DMS79 treated with DMSO at 0.1 percent for 48 hours (cell line): ENCODE measurements at places on chromosomes 13 and 19.
A peak's percentile ranks its signal among the peaks of the same experiment; 100 is the strongest.

GRCh38 chr19:51489113-51489512, 10.8 kb downstream of the CEACAM18 start:
- DNase-seq, result no peak

DNA sequence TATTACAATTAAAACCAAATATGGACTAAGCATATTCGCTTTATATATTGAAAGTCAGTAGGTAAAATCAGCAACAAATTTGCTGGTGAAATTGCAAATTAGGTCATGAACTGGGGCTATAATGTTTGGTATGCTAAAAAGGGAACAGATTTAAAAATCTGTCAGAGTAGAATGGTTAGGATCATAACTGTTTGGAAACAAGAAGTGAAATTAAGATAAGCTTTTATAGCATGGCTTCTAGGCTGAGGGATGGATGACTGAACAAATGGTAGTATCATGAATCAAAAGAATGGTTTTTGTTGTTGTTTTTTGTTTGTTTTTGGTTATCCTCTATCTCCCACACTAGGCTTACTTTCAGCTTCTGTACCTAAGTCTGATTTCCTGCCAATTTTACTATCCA, 1090.4 kb downstream of the PCDH9 start:
- no peak for DNase-seq

- DNase-seq, result peak; percentile 35
These were observed 15.2 kb upstream of the SUPT20H start for GRCh38 chr13:37074703-37075102.

- no peak for DNase-seq
These were observed 38.2 kb upstream of the C1QTNF9 start for GRCh38 chr13:24271231-24271600.

DNA sequence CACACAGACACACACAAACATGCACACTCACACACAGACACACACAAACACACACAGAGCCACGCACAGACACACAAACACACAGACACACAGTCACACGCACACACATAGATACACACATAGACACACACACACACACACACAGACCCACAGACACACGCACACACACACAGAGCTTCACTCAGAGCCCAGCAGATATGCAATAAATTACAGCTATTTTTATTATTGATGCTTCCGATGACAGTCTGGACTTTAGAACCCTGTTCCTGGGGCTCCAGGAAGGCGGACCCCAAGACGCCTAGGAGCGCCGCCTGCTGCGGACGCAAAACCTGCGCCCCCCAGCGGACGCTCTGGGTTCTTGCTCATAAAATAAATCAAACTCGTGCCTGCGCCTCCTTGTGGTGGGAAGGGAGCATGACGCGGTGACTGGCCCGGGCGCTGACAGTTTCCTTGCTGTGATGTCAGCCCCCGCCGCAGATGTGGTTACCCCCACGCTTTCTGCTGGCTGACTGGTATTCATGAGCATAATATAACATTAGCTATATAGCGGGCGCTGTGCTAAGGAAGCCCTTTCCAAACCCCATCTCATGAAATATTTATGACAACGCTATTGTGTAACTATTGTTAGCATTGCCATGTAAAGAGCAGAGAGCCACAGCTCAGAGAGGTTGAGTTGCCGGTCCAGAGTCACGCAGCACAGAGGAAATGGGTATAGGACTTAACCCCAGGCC, 64.4 kb upstream of the TM9SF2 start:
- DNase-seq, result no peak

DNA sequence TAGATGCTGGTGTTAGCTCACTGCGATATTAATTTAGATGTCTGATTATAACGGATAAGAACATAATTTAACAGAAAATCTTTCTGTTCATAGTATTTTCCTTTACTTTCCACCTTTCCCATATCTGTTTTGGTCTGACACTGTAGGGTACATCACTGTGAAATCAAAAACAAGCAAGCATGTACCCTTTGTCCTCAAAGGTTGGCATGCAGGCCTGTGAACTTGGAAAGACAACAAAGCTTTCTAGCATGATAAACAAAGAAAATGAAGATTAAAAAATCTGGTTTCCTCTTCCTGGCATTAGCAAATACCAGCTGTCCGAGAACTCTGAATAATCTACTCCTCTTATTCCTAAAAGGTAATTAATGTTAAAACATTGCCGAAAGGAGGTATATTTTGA, 31.6 kb downstream of the THSD1 start:
- no peak for DNase-seq

DNA sequence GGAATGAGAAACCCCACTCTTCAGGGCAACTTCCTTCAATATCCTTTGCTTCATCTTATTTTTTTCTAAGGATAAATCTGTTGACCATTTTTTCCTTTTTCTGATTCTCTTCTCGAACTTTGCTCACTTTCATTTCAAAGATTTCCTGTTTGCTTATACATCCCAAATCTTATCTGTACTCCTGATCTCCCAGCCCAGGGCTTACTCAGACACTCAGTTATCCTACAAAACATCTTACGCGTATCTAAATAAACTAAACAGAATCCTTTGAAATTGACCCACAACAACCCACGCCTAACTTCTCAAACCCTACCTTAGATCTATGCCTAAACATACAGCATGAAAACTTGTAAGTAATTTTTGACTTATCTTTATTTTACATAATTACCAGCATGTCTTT, 179.2 kb downstream of the ABCC4 start:
- DNase-seq, result no peak

DNA sequence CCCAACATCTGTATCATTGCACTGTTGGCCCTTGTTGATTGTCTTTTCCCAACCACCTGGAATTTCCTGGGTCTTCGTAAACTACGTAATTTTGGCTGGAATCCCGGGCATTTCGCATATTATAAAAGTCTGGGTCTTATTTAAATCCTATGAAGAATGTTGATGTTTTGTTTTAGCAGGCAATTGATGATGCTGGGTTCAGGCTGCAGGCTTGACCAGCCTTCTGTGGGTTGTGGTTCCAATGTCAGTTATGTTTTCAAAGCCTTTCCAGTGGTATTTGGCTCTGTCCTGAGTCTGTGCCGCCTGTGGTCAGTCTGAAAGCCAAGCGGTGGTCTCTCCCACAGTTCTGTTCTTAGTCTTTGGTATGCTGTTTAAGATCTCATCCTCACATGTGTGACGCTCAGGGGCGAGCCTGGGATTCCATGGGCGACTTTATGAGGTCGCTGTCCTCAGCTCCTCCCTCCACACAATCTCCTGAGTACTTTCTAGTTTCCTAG, 12.4 kb downstream of the SLC35E1 start:
- no peak for DNase-seq

- peak; percentile 84 for DNase-seq
These were observed 6.3 kb downstream of the PGLYRP1 start for GRCh38 chr19:46016426-46017094.

GRCh38 chr19:31611046-31611877, 262.0 kb upstream of the TSHZ3 start:
- no peak for DNase-seq

DNA sequence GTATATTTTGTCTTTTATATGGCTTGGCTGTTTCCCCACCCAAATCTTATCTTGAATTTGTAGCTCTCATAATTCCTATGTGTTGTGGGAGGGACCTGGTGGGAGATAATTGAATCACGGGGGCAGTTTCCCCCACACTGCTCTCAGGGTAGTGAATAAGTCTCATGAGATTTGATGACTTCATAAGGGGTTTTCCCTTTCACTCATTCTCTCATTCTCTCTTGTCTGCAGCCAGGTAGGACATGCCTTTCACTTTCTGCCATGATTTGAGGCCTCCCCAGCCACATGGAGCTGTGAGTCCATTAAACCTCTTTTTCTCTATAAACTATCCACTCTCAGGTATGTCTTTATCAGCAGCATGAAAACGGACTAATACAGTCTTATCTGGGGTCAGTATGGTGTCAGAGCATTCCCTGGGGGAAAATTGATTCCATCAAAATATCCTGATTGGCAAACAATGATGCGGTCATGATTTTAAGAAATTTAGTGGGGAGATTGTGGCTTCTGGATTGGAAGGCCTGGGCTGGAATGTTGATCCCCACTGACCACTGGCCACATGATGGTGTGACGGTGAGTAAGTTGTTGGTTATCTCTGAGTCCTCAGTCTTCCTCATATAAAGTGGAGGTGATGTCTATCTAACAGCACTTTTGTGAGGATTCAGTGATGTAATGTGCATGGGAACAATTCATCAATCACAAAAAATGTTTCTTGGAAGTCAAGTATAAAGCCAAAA, 27.5 kb upstream of the ANKRD10 start:
- no peak for DNase-seq

DNA sequence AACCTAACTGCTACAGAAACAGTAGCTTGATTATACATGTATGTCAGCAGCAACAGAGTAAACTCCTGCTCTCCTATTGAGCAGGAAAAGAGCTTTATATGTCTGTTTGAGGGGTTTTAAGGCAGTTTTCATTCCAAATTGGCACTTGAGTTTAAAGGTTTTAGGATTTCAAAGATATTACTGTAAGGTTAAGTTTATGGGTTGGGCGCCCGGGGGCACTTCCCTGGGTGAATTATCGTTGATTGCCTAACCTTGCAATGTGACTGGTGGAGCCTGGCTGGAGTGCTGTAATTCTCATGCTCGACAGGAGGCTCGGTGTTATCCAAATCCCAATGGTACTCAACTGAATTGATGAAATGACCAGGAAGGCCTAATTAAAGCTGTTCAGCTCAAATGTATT, 1586.1 kb downstream of the OLFM4 start:
- DNase-seq, result no peak

DNA sequence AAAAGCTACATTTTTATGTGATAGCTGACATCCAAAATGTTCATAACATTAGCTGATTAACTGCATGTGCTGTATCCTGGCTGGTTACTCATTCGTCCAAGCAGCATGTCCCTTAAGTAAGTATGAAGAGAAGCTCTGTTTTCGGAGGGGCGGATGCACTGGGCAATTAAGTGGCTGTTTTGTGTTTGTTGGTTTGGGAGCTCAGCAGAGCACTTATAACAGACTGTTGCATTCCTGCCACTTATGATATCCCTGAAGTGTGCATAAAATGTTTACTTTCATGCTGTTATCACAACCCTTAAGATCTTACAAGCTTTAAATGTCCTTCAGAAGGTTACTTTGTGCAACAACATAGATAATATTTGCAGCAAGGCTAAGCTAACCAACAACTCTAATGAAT, 264.1 kb downstream of the NALCN start:
- DNase-seq, result peak; percentile 100

DNA sequence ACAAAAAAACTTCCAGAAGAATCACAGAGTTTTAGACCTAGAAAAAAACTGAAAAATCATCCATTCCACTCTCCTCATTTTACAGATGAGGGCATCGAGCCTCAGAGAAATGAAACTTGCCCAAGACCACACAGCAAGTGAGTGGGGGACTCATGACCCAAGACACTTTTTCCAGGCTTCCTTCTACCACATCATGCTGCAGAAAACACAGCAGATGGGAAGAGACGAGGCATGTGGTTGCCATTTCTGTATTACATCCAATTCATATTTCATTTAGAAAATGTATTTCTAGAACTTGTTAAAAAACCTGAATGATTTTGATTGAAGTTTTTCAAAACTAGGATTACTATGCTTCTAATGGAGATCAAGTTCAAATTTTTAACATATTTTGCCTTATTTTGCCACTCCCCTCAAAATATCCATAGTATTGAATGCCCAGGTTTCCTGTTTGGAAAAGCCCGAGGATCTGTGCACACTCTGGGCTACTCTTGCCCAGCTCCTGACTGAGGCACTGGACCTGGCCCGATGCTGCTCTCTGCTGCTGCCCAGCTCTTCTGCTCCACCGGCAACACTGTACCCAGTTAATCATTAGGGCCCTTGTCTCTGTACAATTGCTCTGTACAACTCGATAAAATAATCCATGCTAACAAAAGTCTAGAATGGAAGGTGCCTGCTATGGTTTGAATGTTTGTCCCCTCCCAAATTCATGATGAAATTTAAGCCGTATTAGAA, 157.4 kb downstream of the EFNB2 start:
- DNase-seq, result no peak

DNA sequence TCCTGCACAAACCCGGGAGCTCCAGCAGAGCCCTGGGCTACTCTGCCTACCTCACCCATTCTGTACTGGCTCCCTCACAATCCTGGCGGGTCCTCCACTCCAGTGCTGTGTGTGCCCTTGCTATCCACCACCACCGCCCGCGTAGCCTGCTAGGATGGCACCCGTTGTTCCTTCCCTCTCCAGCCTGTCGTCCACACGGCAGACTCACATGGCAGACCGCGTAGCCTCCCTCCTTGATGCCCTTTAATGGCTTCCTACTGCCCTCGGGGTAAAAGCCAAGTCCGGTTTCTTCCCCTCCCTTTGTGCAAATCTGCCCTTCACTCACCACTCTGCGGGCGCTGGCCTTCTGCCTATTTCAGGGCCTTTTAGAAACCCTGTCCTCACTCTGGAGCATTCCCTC, 106.6 kb downstream of the RAB20 start:
- no peak for DNase-seq

DNA sequence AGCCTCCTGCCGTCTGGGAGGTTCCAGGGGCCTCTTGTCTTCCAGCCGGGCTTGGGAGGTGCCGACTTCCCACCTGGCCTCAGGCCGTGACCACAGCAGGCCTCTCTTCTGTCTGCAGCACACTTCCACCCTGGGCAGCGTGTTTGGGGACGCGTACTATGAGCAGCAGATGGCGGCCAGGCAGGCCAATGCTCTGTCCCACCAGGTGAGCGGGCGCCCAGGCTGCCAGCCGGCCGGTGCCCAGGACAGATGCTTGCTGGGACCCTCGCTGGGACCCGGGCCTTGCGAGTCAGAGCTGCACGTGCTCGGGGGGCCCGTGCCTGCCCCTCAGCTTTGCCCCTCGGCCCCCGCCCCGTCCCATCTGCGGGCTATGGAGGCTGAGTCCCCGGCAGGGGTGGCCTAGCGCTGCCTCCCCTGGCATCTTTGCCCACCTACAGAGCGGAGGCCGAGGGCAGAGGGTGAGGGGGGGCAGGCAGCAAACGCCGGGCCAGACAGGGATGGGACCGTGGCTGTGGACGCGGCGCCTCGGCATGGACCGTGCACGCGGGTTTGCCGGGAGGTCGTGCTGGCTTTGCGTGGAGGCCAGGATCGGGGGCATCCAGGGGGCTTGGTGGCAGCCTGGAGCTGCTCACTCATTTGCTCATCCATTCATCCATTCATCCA, 16.2 kb downstream of the COMP start:
- no peak for DNase-seq

DNA sequence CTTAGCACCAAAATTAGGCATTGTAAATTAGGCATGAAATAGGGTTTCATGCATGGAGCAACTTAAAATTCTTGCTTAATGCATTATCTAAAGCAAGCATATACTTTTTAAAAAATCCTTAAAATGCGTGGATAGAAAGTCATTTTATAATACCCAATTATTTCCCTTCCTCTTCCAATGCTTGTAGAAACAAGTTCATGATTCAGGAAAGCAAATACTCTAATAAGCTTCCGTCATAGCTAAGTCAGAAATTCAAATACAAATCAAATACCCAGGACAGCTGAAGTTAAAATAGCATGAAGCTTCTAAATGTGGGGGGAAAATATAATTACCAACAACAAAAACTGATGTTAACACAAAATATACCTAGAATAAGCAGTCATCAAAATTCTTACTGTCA, 89.1 kb downstream of the COL4A1 start:
- no peak for DNase-seq

- DNase-seq, result peak; percentile 24
These were observed 926 bp downstream of the PRR12 start for GRCh38 chr19:49591731-49592485.

GRCh38 chr19:18868380-18869022, 27.5 kb downstream of the CERS1 start:
- DNase-seq, result no peak

- no peak for DNase-seq
These were observed 10.5 kb downstream of the CDADC1 start for GRCh38 chr13:49258089-49258796.

GRCh38 chr13:23105051-23105450, 75.7 kb upstream of the SGCG start:
- DNase-seq, result peak; percentile 2
